Mesothelial cell of epicardium (in vitro differentiated cells): ENCODE measurements at places on chromosomes 4 and X. TPM values are rescaled to one million over a fixed set of nuclear protein-coding genes. Genes with fewer than 3 reads are reported as not detected.
A peak's percentile ranks its signal among the peaks of the same experiment; 100 is the strongest.

Gene RGN
- total RNA-seq = 0.61 to 1.2 TPM (median 1.2 TPM) in 3 replicates

DNA sequence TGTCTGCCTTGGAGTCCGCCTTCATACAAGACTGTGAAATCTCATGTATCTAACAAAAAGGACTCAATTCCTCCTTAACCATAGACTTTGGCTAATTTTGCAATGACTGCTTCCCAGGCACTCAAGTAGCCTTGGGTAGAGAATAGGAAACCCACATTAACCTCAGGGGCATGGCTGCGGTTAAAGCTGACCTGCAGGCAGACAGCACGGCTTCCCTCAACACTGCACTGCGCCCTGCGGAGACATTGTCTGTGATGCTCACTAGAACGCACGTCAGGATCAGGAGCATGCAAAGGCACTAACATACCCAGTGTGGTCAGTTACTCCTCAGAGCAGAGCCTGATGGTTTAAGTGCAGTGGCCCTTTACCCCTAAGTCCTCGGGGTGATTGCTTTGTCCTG is 10.3 kb upstream of the GPR143 start:
- DNase-seq = no peak
- H3K4me1 ChIP-seq = no peaks in the 10 kb centered on the region
- H3K36me3 ChIP-seq = peaks cover 2% of the 10 kb centered on the region
- no peaks in the 10 kb centered on the region for H3K27me3 ChIP-seq
- no peak overlapping the region for H3K4me3 ChIP-seq
- H3K27ac ChIP-seq = no peak overlapping the region

DNA sequence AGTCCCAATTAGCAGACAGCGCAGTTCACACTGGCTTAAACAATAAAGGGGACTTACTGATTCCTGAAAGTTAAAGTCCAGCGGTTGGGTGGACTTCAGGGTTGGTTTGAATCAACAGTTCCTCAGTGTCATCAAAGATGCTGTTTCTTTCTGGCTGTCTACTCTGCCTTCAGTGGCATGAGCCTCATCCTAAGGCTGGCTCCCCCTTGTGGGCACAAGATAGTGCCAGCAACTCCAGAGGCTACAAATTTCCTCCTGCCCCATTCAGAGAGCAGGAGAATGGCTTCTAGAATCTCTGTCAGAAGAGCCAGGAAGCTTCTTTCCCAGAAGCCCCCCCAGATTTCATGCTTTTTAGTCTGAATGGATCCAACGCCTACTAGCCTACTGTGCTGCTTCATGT is 82.4 kb upstream of the MTM1 start:
- H3K4me3 ChIP-seq = no peak overlapping the region
- DNase-seq = no peak
- no peaks in the 10 kb centered on the region for H3K4me1 ChIP-seq
- no peak overlapping the region for H3K27ac ChIP-seq

- H3K36me3 ChIP-seq = peaks cover 3% of the 10 kb centered on the region
- no peak overlapping the region for H3K4me3 ChIP-seq
- no peaks in the 10 kb centered on the region for H3K27me3 ChIP-seq
- H3K27ac ChIP-seq = no peak overlapping the region
- peaks cover 28% of the 10 kb centered on the region for H3K4me1 ChIP-seq
Observed at GRCh38 chr4:110171971-110172370, 26.4 kb downstream of the ELOVL6 start.

Gene CCNG2
- total RNA-seq = 84.5 to 89.3 TPM (median 86.5 TPM) in 3 replicates

DNA sequence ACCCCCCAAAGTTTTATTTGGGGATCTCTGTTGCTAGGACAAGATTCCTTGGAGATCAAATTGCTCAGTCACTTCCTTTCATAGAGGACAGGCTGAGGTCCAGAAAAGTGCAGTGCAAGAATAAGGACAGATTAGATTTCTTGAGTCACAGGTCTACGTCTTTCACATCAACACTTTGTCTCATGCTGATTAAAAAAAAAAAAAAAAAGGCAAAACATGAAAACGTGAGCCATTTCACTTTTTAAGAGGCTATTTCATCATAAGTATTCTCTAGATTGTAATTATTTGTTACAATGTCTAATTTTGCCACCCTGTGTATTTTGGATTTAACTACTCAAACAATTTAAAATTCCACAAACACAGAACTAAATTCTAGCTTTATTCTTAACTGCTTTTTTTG is 647.0 kb downstream of the TRAM1L1 start:
- no peak overlapping the region for H3K27ac ChIP-seq
- H3K27me3 ChIP-seq = no peaks in the 10 kb centered on the region
- H3K36me3 ChIP-seq = no peaks in the 10 kb centered on the region
- no peaks in the 10 kb centered on the region for H3K4me1 ChIP-seq
- no peak for DNase-seq

DNA sequence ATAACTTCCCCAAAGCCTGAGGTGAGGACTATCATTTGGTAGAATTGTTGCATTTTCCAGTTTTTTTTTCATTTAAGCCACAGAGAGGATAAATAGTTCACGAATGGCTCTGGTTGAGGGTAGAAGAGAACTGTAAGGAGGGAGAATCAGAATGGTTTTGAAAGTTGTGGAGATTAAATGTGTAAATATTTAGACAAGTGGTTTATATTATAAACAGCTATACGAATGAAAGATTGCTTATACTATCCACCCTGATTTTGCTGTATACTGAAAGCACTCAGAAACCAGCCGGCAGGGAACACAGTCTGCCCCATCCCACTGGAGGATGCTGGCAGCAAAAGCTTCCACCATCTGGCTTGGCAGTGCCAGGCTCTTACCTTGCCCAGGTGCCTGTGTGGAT is 341.1 kb downstream of the RAPGEF2 start:
- no peaks in the 10 kb centered on the region for H3K27me3 ChIP-seq
- no peak for DNase-seq
- no peak overlapping the region for H3K27ac ChIP-seq

DNA sequence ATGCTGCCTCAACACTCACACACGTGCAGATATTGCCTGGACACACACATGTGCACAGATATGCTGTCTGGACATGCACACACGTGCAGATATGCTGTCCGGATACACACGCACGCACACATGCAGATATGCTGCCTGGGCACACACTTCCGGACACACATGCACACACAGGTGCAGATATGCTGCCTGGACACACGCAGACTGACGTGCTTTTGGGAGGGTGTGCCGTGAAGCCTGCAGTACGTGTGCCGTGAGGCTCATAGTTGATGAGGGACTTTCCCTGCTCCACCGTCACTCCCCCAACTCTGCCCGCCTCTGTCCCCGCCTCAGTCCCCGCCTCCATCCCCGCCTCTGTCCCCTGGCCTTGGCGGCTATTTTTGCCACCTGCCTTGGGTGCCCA is 14.7 kb downstream of the FGFRL1 start:
- H3K4me1 ChIP-seq = no peaks in the 10 kb centered on the region
- no peak overlapping the region for H3K27ac ChIP-seq
- H3K27me3 ChIP-seq = no peaks in the 10 kb centered on the region
- DNase-seq = no peak
- peaks cover 7% of the 10 kb centered on the region for H3K36me3 ChIP-seq
- H3K4me3 ChIP-seq = no peak overlapping the region

Gene GNL3L
- total RNA-seq = 41.3 to 45.0 TPM (median 42.0 TPM) in 3 replicates

DNA sequence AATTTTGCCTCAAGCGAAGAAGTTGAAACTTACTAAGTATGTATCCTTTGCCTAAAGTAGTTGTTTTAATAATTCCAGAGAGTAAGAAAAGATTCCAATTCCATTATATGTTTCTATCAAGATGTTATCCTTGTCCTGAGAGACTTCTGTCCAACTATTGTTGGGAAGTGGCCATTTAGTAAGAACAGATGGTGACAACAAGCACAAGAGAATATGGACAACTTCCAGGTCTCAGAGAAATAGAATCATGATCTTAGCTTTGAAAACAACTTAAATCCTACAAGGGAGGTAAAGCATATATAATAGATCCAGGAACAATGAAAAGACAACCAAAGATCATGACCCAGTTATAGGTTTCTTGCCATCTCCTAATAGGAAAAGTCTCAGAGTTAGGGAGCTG is 486.6 kb upstream of the PCDH10 start:
- no peaks in the 10 kb centered on the region for H3K27me3 ChIP-seq
- no peaks in the 10 kb centered on the region for H3K36me3 ChIP-seq
- no peak overlapping the region for H3K4me3 ChIP-seq
- H3K4me1 ChIP-seq = no peaks in the 10 kb centered on the region
- no peak for DNase-seq

DNA sequence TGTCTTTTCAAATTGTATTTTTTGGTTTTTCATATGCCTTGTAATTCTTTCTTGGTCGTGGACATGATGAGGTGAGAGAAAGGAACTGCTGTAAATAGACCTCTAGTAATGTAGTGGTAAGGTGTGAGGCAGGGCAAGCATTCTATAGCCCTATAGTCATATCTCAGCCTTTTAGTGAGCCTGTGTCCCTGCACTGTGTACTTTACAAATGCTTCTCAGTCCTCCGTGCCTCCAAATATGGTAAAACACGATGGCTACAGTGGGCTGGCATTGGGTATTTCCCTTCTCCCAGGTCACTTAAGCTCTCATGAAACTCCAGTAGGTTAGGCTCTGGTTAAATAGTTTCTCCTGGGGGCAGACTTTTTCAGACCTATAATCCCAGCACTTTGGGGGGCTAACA is 57.9 kb upstream of the PLS3 start:
- H3K4me3 ChIP-seq = no peak overlapping the region
- DNase-seq = no peak

Gene FBXL5
- 51.6 to 56.5 TPM (median 53.1 TPM) in 3 replicates for total RNA-seq

Gene BMP3
- total RNA-seq = 0.07 TPM in 2 of 3 replicates, not detected in the other

DNA sequence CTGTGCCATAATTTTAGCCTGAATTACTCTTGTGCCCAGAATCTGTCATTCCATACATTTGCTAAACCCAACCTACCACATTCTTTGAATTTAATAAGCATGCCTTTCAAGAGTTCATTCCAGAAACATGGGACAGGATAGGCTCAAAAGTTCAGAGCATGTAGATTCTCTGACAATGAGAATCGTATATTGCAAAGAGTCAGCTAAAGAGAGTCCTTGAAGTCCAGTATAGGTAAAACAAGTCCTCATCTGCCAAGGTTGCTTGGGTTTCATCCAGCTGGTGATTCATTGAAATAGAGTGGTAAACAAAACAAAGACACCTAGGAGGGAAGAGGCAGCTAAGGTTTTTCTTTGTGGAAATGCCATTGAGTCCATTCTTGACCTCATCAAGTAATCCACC is 249.3 kb upstream of the DIPK2B start:
- no peak overlapping the region for H3K4me3 ChIP-seq
- H3K27ac ChIP-seq = peak overlapping the region; percentile 39
- no peaks in the 10 kb centered on the region for H3K36me3 ChIP-seq

Gene REPS2
- 5.2 to 7.2 TPM (median 6.9 TPM) in 3 replicates for total RNA-seq

- H3K27ac ChIP-seq = no peak overlapping the region
- H3K4me3 ChIP-seq = no peak overlapping the region
- DNase-seq = no peak
- H3K36me3 ChIP-seq = no peaks in the 10 kb centered on the region
- no peaks in the 10 kb centered on the region for H3K27me3 ChIP-seq
- no peaks in the 10 kb centered on the region for H3K4me1 ChIP-seq
Observed at GRCh38 chrX:96006281-96006680, 678.4 kb upstream of the DIAPH2 start.

- no peak for DNase-seq
- H3K4me3 ChIP-seq = no peak overlapping the region
- H3K27ac ChIP-seq = no peak overlapping the region
- H3K27me3 ChIP-seq = no peaks in the 10 kb centered on the region
Observed at GRCh38 chr4:8238036-8238511, 31.5 kb upstream of the HTRA3 start.

DNA sequence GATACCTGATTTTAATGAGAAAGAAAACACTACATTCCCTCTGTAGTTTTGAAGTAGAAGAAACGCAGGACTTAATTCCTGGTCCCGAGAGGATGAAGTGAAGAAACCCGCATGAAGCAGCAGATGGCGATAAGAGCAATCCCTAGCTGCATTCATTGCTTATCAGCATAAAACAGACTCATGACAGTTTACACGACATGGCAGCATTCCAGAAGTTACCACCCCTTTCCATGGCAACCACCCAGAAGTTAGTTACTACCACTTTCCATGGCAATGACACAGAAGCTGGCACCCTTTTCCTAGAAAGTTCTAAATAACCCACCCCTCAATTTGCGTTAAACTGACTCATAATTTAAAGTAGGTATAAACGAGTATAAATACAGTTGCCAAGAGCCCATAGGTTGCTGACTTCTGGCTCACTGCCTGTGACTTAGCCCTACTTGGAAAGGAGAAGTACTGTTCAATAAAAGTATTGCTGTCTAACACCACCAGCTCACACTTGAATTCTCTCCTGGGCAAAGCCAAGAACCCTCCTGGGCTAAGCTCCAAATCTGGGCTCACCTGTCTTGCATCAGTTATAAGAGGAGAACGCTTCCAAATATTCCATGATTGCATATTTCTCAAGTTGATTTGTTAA is 5.5 kb upstream of the XAGE2 start:
- H3K4me1 ChIP-seq = peaks cover 4% of the 10 kb centered on the region
- DNase-seq = no peak
- no peaks in the 10 kb centered on the region for H3K36me3 ChIP-seq

Gene XAGE5
- total RNA-seq = not detected in 3 replicates

Gene ZBED1
- 42.5 to 46.3 TPM (median 46.1 TPM) in 3 replicates for total RNA-seq

Gene MAOA
- total RNA-seq = 0.51 to 1.1 TPM (median 0.63 TPM) in 3 replicates

GRCh38 chr4:78331965-78332364 is 219.6 kb upstream of the ANXA3 start:
- DNase-seq = no peak
- H3K27me3 ChIP-seq = no peaks in the 10 kb centered on the region
- peaks cover 41% of the 10 kb centered on the region for H3K4me1 ChIP-seq
- peak overlapping the region; percentile 86 for H3K27ac ChIP-seq
- H3K4me3 ChIP-seq = no peak overlapping the region

DNA sequence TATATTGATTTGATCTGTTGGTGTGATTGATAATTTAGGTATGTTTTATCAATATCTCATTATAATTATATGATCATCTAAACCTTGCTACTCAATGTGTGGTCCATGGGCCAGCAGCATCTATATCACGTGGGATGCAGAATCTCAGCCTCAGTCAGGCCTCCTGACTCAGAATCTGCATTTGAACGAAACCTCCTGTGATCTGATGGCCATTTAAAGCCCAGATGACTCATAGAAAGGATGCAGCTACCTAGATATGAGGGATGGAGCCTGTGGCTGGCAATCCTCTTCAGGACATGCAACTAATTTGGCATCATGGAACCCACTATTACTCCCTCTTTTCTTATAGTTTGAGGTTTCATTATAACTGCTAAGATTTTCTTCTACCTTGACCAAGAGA is 11.3 kb upstream of the CHRNA9 start:
- H3K27ac ChIP-seq = peak overlapping the region; percentile 71
- DNase-seq = no peak
- no peak overlapping the region for H3K4me3 ChIP-seq
- H3K4me1 ChIP-seq = peaks cover 55% of the 10 kb centered on the region
- H3K36me3 ChIP-seq = no peaks in the 10 kb centered on the region
- no peaks in the 10 kb centered on the region for H3K27me3 ChIP-seq

DNA sequence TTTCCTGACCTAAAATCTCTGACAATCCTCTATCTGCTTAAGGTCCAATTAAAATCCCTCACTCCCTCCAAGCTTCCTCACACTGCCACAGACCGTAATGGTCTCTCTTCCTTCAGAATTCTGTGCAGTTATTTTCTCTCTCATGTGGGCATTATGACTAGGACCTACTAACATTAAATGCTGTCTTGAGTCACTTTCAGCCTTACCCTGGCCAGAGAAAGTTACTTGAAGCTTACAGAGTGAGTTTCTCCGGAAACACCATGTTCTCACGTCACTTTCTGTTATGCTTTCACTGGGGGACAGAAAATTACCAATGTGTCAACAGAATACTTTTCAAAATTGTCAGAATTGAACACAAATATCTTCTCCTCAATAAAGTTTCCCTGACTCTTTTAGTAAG is 271.8 kb downstream of the INPP4B start:
- DNase-seq = no peak
- no peak overlapping the region for H3K27ac ChIP-seq
- peaks cover under 1% of the 10 kb centered on the region for H3K4me1 ChIP-seq
- H3K36me3 ChIP-seq = no peaks in the 10 kb centered on the region
- no peak overlapping the region for H3K4me3 ChIP-seq
- H3K27me3 ChIP-seq = no peaks in the 10 kb centered on the region

Gene RPL9
- total RNA-seq = 1,647 to 1,774 TPM (median 1,761 TPM) in 3 replicates
